ENCODE measurements at places on chromosomes 13 and 19.

- no peak for DNase-seq
These were observed 35.2 kb downstream of the SLC25A42 start for GRCh38 chr19:19098703-19099632.

GRCh38 chr19:54354761-54355160, 10.0 kb downstream of the LAIR1 start:
- no peak for DNase-seq

GRCh38 chr19:8001995-8002849, 3.2 kb downstream of the ELAVL1 start:
- peak; percentile 84 for DNase-seq

DNA sequence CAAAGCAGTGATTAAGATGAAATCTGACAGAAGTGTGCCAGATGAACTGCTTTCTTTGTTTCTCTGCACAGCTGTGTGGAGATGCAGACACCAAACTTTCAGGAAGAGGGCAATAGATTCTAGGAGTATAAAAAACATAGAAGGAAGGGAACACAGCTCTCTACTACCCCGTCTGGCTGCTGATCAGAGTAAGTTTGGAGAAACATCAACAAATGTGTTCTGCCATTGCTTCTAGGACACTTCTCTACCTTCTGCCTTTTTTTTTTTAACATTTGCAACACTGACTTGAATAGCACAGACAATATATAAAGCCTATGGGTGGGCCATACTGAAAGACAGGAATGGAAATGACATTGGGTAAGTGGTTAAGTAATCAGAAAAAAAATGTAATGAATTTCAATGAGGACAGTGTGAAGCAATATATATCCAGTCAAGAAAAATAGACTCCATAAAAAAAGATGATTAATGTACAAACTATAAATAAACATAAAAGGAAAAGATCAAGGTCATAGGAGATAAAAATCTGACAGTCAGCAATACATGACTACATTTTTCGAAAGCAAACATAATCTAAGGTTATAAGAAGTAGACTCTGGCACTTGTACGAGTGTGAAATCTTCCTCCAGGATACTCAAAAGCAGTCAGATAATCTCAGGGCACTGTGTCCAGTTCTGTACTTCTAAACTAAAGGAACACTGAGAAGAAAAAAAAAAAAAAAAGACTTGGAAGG, 21.4 kb downstream of the NUFIP1 start:
- DNase-seq = no peak

- DNase-seq = peak; percentile 92
These were observed 10.7 kb downstream of the MARCHF2 start for GRCh38 chr19:8423817-8424223.

- DNase-seq = no peak
These were observed 61.9 kb downstream of the LHFPL6 start for GRCh38 chr13:39540929-39541605.

DNA sequence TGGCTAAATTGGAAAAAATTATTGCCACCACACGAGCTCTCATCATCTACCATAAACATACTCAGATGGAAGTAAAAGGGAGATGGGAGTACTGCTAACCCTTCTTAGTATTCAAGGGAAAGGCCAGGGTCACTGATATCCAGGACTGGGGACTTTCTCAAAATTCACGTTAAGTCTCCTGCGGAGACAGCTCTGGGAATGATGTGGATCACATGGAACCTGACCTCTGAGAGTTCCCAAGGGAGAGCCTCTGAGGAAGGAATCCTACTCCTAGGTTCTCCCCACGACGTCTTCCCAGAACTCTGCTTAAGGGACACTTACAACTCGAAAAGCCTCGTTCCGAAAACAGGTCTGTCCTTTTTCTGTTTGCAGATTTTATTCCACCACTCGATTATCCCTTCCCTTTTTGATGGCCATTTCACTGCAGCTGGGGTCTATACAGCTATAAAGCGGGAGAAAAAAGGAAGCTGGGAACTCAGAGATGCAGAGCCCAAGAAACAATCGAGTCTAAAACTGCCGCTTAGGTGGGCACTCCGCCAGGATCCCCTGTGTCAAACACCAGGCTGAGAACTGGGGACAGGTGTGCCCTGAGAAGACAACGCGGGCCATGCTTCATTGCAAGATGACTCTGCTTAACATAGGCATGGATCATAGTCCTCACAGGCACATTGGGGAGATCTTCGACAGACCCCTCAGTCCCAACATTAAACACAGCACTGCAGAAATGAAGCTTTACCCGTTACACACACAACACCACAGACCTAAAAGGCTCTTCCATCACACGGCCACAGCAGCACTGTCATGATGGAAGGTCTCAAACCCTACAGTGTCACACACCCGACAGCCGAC, 823 bp upstream of the ZNF567 start:
- DNase-seq = peak; percentile 34

DNA sequence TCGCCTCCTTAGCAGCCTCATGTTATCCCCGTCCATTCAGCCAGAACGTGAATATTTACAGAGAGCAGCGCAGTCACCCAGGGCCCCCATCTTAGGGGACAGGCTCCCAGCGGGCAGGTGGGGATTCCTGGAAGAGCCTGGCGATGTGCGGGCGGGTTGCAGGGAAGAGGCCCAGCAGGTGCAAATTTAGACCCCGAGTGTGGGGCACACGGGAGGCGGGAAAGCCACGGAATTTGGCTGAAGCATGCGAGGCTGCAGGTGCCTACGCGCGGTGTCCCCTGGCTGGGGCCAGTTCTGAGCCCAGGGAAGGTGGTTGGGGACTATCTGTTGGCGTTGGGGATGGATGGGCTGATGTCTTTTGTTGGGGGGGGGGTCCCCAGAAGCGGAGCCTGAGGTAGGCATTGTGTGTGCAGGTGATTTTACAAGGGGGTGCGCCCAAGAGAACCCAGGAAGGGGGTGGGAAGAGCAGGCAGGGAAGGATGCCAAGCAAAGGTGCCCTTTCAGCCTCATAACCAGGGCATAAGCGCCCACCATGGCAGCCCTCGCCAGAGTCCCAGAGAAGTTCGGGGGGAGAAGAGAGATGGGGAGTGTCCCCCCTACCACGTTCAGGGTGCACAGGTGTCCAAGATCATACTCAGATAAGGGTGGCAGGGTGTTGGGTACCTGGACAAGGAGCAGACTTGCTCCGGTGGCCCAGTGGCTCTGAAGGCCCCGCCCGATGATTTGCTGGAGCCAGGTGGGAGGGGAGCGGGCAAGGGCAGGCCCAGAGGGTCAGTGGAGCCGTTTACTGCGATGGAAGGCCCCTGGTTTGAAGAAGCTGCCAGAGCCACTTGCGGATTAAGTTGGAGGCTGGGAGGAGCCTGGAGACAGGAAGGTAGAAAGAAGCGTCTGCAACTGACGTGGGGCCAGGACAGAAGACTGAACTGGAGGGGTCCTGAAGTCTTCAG, 1.2 kb downstream of the TPGS1 start:
- peak; percentile 39 for DNase-seq

Data from right hindlimb (tissue), 1 donor.